ENCODE measurements at places on chromosomes 3 and 15.

GRCh38 chr3:149792452-149793270 lies at the start of gene ANKUB1:
Gene ANKUB1, minus strand, starts transcription at chr3:149792554. Its CDS starts 188 bp downstream, at chr3:149792366.
- no peak for DNase-seq

DNA sequence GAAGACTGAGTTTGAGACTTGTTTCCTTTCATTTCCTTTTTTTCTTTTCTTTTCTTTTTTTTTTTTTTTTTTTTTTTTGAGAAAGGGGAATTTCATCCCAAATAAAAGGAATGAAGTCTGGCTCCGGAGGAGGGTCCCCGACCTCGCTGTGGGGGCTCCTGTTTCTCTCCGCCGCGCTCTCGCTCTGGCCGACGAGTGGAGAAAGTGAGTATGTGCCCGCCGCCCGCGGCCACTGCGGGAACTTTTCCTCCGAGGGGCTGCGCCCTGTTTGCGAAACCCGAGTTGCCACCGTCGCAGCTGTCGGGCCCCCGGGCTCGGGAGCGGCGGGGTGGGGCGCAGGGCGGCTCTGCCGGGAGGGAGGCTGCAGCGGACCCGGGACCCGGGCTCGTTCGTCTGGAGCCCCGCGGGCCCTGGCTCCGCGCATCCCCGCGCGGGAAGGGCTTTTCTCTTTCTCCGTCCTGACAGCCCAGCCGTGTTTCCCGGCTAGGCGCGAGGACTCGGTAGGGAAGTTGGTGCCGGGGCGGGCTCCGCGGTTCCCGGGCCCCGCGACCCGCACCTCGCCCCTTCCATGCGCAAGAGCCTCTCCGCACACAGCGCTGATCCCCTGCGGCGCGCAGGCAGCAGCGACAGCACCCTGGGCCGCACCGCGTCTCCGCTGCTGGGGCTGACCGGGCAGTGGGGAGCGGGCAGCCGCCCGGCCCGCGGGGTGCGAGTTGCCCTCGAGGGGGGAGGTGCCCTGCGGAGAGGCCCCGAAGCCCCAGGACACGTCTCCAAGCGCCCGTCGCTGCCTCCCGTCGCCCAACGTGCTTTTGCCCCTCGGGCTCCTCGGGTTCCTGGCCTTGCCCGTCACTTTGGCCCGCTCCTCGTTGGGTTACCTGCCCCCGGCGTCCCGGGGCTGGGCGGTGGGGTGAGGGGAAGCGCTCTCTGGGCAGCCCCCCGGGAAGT lies 1.4 kb downstream of the IGF1R start:
- peak; percentile 20 for DNase-seq

- DNase-seq = no peak
These were observed 2.7 kb downstream of the CHDH start for GRCh38 chr3:53843195-53844177.

DNA sequence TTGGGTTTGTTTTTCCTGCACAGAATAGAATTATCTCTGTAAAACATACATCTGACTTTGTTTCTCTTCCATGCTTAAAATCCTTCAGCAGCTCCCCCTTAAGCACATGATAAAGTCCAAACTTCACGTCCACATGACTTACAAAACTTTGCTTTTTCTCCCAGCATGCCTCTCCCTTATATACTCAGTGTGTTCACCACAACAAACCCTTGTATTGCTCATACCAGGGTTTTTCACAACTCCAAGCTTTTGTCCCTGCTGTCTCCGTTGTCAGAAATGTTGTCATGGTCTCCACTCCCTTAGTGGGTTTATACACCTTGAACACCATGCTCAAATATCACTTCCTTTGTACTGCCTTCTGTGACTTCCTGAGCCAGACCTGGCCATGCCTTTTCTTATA lies 91.1 kb upstream of the MITF start:
- DNase-seq = no peak

- peak; percentile 25 for DNase-seq
These were observed 1028.2 kb downstream of the MCTP2 start for GRCh38 chr15:95259513-95259912.

GRCh38 chr15:87757084-87757483 lies 499.5 kb downstream of the NTRK3 start:
- no peak for DNase-seq

DNA sequence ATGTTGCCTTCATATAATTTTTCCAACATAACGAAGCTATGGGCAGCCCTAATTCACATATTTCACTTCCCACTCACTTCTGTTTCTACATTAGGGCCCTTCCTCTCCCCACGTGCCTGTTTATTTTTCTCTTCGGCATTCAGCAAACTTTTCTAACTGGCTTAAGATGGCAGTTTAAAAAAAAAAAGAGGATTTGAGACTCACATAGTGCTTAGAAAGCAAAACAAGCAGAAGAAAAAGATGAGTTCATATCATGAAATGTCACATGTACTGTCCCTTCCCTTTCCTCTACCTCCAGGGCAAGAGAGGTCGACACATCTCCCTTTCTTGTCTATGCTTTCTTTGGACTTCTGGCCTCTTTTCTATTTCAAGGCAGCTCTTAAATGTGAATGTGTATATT lies 30.6 kb downstream of the SLC49A4 start:
- no peak for DNase-seq

- no peak for DNase-seq
These were observed 74.0 kb upstream of the RAD18 start for GRCh38 chr3:9037144-9037711.

GRCh38 chr3:107082527-107082926 lies 294.7 kb upstream of the CCDC54 start:
- DNase-seq = no peak

DNA sequence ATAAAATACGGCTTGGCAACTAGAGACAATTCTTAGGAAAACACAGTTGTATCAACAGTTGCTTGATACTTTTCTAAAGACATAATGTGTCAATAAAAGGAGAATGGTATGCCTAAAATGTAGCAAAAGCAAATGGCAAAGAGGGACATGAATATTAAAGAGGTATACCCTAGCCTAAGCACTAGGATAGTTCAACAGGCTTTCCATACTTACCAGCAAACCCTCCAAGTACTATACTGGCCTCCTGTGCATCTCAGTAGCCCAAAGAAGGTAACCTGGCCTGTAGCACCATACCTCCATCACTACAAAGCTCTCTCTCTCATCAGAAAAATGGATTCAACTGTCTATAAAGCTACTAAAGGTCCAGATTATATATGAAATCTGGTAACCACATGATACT lies 7.5 kb downstream of the SETD2 start:
- no peak for DNase-seq

Data from activated CD4-positive, alpha-beta T cell treated with anti-CD3 and anti-CD28 coated beads, Interleukin-2, amount 50 U/mL, for 24 hours (primary cell).